ENCODE measurements at places on chromosomes 12 and 14.
A peak's percentile ranks its signal among the peaks of the same experiment; 100 is the strongest.

DNA sequence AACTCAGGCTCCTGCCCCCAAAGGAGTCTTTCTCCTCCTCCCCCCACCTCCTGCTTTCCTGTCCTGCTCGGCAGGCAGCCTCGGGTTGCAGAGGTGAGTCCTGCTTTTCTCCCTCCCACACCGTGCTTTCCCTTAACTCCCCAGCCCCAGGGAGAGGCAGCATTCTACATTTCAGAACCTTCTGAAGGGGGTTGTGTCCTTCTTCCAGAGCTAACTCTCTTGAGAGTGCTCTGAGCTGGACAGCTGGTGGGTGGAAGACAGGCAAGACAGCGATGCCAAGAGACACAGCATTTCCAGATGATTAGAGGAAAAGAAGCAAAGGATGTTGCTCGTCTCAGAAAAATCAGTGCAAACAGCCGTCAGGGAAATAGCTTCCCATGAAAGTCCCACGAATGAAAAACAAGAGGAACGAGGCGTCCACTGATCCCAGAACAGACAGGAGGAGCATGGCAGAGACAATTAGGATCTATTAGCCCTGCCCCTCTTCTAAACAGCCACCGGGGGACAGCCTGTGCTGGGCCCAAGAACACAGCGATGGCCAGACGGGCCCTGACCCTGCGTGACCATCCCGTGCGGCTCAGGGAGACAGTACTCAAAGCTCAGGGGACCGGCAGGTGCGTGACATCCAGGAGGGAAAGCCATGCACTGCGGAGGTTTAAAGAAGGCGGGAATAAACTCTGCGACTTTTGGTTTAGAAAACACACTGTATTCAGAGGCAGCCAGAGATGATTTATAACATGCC, 216.5 kb upstream of the RTL1 start:
- DNase-seq = peak; percentile 18

DNA sequence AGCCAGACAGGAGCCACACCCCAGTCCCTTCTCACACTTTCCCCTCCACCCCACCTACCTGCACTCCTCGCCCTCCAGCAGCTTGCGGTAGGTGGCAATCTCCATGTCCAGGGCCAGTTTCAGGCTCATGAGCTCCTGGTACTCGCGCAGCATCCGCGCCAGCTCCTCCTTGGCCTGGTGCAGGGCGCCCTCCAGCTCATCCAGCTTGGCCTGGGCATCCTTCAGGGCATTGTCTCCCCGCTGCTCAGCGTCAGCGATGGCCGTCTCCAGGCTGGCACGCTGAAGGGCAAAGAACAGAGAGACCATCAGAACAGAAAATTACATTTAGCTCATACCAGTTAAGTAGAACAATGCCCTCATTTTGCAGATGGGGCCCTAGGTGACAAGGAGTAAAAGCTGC, 5.5 kb downstream of the KRT74 start:
- DNase-seq = no peak

DNA sequence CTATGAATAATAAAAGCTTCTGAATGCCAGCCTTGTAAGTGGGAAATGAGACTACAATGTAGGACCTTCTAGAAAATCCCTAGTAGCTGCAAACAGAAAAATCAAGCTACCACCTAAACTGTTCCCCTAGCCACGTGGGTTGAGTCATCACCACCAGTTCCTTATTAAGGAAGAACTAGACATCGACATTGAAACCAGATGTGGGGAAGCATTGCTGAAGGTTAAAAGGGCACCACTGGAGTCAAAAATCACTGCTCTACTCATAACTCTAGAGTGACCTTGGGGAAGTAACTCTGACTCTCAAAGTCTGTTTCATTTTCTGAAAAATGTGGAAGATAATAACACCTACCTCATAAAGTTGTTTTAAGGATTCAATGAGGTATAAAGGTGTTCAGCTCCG, 9.4 kb upstream of the CNIH1 start:
- peak; percentile 92 for DNase-seq

DNA sequence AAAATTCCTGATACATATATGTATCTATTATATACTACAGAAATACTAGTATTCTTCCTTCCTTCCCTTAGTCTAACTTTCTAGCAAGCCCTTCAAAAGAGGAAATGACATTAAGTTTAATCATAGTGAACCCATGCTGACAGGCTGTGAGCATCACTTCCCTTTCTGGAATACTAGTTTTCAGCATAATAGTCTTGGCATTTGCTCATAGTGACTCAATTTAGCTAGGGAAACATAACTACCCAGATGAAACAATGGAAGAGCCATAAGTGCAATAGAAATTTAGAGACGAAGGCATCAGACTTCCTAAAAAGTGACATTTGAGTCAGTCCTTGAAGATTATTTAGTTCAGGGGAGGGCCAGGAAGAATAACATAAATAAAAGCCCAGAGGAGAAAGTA, 184.5 kb upstream of the CRY1 start:
- peak; percentile 92 for DNase-seq

- no peak for DNase-seq
Measured at GRCh38 chr12:28539691-28540323, 349.6 kb downstream of the CCDC91 start.

DNA sequence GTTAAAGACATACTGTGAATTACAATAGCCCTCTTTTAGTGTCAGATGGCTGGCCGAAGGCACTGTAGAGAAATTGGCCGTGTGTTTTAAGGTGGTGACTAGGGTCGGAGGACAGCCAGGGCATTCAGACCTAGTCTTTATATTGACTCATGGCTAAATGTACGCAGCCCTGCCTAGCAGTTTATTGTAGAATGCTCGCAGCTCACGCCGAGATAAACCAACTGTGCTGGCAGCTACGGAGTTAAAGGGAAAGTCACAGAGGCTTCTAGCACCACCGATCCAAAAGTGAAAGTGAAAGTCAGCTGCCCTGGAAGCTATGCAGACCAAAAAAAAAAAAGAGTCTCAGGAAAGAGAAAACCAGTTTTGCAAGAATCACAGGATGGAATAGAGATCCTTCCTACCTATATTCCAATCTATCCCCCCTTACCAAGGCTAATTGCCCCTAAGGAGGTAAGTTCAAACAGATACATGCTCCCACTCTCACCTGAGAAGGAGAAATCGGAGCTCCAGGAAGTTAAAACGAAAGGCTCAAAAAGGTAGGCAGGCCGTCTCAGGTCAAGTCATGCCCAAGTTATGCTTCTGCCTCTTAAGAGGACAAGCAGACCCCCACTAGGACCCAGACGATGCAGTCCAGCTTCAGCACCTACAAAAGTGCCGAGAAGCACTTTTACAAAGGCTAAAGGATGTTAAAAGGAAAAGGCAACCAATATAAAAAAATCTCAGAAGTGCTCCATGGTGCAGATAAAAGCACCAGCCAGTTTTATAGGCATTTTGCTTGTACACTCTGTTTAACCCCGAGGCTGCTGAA, 24.8 kb downstream of the KLRK1 start:
- peak; percentile 73 for DNase-seq

DNA sequence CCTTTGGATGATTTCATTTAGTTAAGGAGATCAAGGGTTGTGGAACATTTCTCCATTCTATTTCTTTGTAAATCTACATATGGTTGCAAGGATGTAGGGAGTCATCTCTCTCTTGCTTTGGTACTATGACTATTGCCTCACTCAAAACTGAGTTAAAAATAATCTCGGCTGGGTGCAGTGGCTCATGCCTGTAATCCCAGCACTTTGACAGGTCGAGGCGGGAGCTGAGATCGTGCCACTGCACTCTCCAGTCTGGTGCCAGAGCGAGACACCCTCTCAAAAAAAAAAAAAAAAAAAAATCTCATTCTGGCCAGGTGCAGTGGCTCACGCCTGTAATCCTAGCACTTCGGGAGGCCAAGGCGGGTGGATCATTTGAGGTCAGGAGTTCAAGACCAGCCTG, 24.8 kb upstream of the PPM1H start:
- DNase-seq = no peak

DNA sequence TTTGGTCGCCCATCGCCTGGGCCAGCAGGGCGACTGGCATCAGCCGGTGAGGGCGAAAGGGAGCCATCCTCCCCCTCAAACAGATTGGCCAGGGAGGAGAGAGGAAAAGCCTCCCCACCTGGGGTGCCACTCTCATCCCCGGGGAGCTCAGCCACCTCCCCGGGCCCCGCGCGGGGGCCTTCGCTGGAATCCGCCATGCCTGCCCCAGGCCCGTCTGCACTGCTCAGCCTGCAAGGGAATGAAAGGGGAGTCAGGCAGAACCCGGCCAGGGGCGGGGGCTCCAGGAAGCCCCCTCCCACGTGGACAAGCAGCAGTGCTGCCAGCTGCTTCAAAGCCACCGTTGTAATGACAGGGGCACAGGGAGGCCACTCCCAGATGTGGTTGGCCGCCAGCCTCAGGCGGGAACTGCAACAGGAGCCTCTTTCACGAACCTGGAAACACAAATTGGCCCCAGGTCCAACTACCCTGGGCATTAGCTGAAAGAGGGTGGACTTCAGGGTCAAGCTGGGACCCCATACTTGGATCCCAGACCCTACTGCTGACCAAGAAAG, 18.5 kb downstream of the TRPV4 start:
- DNase-seq = no peak

DNA sequence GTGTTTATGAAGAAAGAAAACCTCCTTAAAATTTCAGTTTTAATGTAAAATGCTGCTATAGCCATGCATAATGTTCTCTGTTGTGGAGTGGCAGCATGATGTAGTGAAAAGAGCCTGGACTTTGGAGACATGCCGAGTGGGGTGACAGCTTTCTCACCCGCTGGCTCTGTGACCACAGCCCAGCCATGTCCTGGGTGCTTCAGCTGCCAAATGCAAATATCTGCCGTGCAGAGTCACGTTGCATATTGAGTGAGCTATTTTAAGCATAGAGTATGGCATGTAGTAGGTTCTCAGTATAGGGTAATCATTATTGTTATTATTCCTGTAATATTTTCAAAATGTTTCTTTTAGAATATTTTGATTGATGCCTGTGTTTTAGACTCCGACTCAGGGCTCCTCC, 15.5 kb upstream of the TCTN2 start:
- DNase-seq = no peak

DNA sequence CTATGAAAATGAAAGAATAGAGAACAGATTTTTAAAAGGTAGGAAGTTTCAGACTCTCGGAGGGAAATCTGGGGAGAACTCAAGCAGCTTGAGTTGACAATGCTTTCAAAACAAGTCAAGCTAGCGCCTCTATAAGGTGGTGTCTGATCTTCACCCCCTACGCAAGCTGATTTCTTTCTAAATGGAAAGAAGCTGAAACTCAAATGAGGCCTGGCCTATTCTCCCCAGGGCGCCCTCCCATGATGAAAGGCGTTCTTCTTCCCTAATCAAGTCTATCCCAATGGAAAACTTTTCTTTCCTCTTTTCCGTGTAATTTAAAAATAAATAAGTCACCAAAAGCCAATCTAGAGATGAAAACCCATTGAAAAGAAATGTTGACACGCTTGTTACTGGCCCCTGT, 20.6 kb downstream of the PTHLH start:
- DNase-seq = no peak

GRCh38 chr14:89401761-89402160, 15.3 kb downstream of the FOXN3 start:
- no peak for DNase-seq

- DNase-seq = no peak
Measured at GRCh38 chr14:105891631-105892452, 365.5 kb downstream of the TMEM121 start.

DNA sequence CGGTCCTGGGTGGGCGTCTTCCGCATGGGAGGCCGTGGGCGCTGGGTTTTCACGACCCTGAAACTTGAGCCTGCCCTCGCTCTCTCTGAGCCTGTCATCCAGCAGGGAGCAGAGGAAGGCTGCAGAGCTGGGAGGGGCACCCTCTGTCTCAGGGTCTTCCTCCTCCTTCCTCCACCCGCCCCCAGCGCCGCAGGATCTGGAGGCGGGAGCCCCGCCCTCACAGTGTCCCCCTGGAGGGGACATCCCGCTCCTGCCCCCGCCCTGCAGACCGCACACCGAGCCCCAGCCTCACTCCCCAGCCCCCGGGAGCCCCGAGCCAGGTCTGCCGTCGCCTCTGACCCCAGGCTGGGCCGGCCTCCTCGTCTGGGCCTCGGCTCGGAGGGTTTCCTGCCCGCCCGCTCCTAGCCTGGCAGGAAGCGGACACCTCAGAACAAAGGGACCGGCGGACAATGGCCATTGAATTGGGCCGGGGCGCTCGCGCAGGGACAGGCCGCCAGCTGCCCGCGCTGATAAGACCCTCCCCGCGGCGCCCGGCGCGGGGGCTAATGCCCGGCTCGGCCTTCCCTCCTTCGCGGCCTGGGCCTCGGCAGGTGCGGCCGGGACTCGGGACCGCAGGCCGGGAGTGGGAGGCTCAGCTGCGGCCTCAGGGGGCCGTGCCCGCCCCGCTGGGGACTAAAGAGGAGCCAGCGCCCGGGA, 15.3 kb upstream of the NUDT14 start:
- no peak for DNase-seq

DNA sequence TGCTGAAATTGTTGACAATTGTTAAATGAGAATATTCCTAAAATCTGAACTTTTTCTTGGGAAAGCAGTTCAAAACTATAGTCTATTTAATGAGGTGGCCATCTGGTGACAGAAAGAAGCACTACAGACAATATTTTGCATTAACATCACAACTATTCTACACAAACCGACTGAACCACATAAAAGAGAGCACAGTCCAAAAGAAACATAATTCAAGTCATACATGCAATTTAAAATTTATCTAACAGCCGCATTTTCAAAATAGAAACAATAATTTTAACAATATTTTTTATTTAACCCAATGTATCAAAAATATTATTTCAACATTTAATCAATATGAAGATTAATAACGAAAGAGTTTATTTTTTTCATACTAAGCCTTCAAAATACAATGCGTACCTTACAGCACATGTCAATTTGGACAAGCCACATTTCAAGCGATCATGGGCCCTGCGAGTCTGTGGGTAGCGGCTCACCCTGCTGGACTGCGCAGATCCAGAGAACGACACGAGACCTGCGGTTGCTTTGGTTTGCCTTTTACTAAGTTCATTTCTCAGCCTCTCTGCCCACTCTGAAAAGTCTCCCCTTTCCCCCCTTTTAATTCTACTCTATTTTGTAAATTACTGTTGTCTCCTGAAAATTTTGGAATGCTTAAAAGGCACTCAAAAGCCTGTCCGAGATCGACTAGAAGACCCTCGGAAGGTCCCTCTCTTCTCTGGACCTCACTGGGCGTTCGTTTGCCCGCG, 947 bp upstream of the LRRC9 start:
- DNase-seq = peak; percentile 55

- DNase-seq = no peak
Measured at GRCh38 chr14:58746261-58746660, 108.5 kb downstream of the DACT1 start.

DNA sequence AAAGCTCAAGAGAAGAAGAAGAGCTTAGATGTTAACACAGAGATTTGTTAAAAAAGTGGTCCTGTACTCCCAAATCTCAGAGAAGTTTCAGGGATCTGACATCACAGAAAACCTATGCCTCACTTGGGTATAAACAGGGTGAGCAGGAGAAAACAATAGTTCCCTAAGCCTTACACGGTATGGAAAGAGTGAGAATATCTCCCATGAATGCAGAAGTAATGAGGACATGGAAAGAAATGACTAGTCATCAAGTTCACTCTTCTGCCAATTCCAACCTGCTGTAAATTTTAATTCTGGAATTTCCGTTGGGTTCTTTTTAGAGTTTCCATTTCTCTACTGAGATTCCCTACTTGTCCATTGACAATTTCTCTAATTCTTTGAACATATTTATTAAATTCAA, 6.2 kb upstream of the PTGER2 start:
- peak; percentile 89 for DNase-seq

- no peak for DNase-seq
Measured at GRCh38 chr14:31947076-31947475, 130.0 kb upstream of the ARHGAP5 start.

GRCh38 chr12:46224386-46224785, 44.5 kb downstream of the SLC38A1 start:
- DNase-seq = no peak

GRCh38 chr12:78293059-78293686, 462.5 kb downstream of the NAV3 start:
- DNase-seq = no peak

- no peak for DNase-seq
Measured at GRCh38 chr14:74595006-74595735, 16.9 kb downstream of the LTBP2 start.

Measured in suppressor macrophage treated with lipopolysaccharide for 1 hour (primary cell).